ENCODE measurements at places on chromosomes 12 and 14.

DNA sequence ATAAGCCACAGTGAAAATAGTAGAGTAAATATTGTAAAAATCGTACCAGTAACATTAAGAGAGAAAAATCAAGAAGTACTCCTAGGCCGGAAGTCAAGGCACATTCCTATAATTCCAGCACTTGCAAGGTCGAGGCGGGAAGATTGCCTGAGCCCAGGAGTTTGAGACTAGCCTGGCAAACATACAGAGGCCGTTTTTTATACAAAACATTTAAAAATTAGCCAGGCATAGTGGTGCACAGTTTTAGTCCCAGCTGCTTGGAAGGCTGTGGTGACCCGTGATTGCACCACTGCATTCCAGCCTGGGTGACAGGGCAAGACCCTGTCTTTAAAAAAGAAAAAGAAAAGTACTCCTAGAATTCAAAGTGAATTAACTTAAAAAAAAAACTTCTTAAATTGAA lies 341.8 kb downstream of the C12orf50 start:
- DNase-seq, result peak; percentile 8

DNA sequence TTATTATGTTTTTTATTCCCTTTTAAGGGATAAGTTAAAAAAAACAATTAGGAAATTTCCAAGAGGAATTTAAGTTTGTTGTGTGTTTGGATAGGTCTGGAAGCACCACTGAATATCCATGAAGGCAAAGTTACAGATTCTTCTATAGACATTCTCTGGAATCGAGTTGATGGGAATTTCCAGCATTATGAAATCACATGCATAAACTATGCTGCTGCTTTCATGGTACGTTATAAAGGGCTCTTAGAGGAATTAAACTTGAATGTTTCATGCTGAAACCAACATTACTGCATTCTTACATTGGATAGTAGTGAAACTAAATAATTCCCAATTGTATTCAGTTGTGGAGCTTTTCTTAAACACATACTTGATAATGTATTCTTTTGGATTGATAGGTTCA lies 21.5 kb upstream of the PTPRQ start:
- peak; percentile 44 for DNase-seq

- no peak for DNase-seq
Measured at GRCh38 chr12:101653030-101653429, 44.4 kb upstream of the CHPT1 start.

GRCh38 chr12:57769594-57769993 lies 2.3 kb downstream of the METTL1 start:
- no peak for DNase-seq

GRCh38 chr12:4238577-4238976 lies 35.0 kb upstream of the CCND2 start:
- no peak for DNase-seq

DNA sequence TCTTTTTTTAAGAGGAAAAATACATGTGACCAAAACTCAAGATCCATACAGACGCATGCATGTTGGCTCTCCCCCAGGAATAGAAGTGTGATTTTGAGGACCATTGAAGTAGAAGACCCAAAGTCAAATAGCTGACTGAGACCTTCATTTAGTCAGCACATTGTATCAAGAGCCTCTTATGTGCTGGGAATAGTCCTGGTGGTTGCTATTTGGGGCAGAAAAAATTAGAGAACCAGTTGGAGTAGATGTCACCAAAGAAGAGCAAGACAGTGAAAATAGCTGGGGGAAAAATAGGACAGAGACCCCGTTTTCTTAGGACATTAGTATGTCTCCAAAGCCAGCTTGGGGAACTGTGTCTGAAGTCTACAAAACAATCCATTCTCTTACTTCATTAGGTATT lies 93.6 kb downstream of the PELI2 start:
- DNase-seq, result no peak

- DNase-seq, result no peak
Measured at GRCh38 chr14:90999299-90999698, 61.1 kb downstream of the RPS6KA5 start.

GRCh38 chr12:91098941-91099340 lies 12.4 kb downstream of the LUM start:
- peak; percentile 92 for DNase-seq

GRCh38 chr12:132529906-132530305 lies 40.0 kb downstream of the FBRSL1 start:
- no peak for DNase-seq

DNA sequence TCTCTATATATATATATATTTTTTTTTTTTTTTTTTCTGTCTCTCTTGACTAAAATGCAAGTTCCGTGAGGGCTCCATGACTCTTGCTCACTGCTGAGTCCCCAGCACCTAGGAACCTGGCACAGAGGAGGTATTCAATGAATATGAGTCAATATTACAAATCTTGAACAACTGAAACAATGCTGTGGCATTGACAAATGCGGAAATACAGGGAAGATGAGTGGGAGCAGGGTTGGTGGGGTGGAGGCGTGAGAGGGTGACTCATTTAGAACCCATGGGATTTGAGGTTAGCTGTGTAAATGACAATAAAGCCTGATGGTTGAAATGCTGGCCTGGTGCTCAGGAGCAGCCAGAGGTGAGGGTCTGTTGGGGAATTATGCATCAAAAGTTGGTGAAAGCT lies 121.7 kb upstream of the FUT8 start:
- peak; percentile 70 for DNase-seq

GRCh38 chr14:77320238-77320935 lies at the start of gene POMT2:
Gene POMT2, minus strand, starts transcription at chr14:77320883. Its CDS starts 202 bp downstream, at chr14:77320681.
- DNase-seq, result peak; percentile 85

GRCh38 chr14:105891221-105891602 lies 364.8 kb downstream of the TMEM121 start:
- DNase-seq, result no peak

- DNase-seq, result no peak
Measured at GRCh38 chr12:27523305-27523641, 733 bp upstream of the PPFIBP1 start.

DNA sequence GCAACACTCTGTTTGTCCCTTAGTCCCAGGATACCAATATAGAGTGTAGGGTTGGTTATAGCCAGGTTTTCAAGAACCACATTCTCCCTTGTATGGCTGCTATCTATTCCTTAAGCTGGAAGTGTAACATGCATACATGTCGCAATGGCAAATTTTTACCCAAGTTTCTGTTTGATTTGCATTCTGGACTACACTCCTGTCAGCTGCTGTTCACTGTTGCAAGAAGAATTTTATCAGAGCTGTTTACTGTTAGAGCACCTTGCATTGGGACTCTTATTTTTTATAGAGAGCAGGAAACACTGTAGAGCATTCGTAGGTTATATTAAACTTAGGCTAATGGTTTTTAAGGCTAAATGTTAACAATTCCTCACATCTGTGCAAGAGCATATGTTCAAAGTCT lies 376.0 kb upstream of the LRFN5 start:
- no peak for DNase-seq

GRCh38 chr12:44703182-44703910 lies 172.8 kb downstream of the NELL2 start:
- DNase-seq, result no peak

Measured in fibroblast of gingiva (primary cell).